H7 (cell line): ENCODE measurements at places on chromosomes 3 and 15. TPM values are rescaled to one million over a fixed set of nuclear protein-coding genes. Genes with fewer than 3 reads are reported as not detected.

The MST1R gene
- total RNA-seq, result 0.76 and 2.0 TPM in 2 replicates

The GRIP2 gene
- total RNA-seq, result 2.2 and 2.9 TPM in 2 replicates

The MORF4L1 gene
- total RNA-seq, result 235 and 339 TPM in 2 replicates

The GABRA5 gene
- 18.6 and 18.7 TPM in 2 replicates for total RNA-seq

The PLA2G4D gene
- total RNA-seq, result 0.11 and 0.17 TPM in 2 replicates

The NDN gene
- 42.8 and 53.5 TPM in 2 replicates for total RNA-seq

The NUDT16 gene
- total RNA-seq, result 7.0 and 12.5 TPM in 2 replicates

The DAPK2 gene
- 0.41 and 1.9 TPM in 2 replicates for total RNA-seq
